Stimulated activated naive CD4-positive, alpha-beta T cell treated with Interleukin-2 at 50 U/mL for 16 hours (primary cell): ENCODE measurements at places on chromosomes 4 and X.

GRCh38 chr4:84455697-84456096 lies 43.4 kb downstream of the NKX6-1 start:
- DNase-seq: no peak

DNA sequence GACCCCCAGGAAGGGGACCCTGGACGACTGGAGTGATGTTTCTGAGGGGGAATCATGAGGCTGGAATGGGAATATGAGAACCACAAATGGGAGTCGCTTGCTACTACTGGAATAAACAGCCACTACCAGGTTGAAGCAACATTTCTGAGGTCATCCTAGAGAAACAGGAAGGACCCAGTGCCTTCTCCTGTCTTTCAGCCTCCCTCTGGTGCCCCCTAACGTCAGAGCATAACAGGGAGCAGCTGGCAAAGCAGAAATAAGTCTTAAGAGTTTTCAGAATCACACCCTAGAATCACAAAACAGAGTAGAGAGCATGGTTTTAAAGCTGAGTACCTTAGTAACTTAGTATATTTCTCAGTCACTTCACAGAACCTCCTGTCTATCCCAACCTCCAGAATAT lies 347.8 kb upstream of the PITX2 start:
- DNase-seq: no peak

DNA sequence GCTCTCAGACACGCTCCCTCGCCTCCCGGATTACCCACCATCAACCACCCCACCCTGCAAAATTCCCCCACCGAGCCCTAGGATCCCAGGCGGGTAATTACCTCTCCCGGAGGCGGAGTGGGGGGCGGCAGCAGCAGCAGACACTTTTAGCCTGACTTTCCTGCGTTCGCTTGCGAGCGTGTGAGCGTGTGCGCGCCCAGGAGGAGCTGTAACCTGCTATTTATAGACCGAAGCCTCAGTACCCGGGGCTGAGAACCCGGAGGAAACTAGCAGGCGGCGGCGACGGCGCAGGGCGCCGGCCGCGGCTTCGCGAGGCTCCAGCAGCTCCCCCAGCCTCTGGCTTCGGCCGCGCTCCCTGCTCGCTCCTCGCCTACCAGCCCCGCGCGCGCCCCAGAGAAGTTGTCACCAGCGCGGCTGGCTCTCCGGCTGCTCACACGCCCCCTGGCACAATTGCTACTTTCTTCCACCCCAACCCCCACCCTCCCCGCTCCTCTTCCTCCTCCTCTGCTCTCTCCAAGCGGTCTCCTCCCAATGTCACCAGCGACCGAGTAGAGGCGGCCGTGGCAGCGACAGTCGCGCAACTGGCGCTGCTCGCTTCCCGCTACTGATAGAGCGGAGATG lies at the start of gene INPP4B:
INPP4B (minus strand) TSS at position 194 of the 621 bp plus-strand sequence.
- peak; percentile 29 for DNase-seq

DNA sequence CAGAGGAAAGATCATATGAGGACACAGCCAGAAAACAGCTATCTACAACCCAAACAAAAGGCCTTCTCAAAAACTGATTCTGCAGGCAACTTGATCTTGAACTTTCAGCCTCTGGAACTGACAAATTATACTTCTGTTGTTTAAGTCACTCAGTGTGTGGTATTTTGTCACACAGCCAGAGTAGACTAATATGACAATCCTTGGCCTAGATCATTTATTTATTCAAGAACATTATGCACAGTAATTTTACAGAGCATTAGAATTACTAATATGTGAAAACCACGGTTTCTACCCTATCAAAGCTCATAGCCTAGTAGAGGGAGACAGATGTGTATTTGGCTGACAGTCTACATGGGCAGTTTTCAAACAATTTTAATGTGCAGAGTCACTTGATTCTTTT lies 167.8 kb upstream of the PCDH18 start:
- no peak for DNase-seq

DNA sequence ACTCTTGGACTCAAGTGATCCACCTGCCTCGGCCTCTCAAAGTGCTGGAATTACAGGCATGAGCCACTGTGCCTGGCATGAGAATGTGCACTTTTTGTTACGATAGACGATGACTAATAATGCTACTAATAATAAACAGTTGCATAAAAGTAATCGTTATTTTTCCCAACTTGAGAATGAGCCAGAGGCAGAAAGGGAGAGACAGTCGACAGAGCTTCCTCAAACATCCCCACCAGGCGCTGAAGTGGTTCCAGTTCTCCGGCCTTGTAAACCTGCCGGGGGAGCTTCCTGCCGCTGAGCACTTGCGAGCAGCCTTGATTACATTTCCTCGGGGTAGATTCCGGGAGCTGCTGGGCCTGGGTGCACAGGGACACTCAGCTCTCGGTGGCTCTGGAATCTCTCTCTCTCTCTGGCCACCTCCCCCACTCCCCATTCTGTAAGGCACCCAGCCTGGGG lies 8.9 kb upstream of the HTRA3 start:
- DNase-seq: no peak
